ENCODE measurements at places on chromosomes 6 and 20.

GRCh38 chr6:36067374-36068011, 39.9 kb downstream of the MAPK14 start:
- no peak for DNase-seq

DNA sequence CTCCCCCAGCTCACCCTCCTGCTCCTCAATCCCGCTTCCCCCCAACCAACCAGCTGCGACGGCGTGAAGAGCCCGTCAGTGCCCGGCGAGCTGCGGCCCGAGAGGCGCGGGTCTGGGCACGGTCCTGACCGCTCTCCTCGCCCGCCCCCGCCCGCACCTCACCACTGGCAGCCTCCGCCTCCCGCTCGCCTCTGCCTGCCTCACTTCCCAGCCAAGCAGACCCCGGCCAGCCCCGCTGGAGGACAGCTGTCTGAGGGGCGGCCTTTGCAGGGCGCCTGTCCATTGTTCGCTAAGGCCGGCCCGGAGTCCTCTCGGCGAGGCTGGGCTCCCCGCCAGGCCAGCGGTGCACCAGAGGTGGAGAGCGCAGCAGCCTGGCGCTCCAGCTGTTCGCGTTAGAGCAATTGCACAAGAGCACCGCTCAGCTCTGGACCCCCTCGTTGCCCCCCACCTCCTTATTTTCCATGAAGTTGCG, 1.3 kb downstream of the SOBP start:
- DNase-seq = no peak

GRCh38 chr6:56749632-56750151, 107.0 kb upstream of the DST start:
- DNase-seq = no peak

DNA sequence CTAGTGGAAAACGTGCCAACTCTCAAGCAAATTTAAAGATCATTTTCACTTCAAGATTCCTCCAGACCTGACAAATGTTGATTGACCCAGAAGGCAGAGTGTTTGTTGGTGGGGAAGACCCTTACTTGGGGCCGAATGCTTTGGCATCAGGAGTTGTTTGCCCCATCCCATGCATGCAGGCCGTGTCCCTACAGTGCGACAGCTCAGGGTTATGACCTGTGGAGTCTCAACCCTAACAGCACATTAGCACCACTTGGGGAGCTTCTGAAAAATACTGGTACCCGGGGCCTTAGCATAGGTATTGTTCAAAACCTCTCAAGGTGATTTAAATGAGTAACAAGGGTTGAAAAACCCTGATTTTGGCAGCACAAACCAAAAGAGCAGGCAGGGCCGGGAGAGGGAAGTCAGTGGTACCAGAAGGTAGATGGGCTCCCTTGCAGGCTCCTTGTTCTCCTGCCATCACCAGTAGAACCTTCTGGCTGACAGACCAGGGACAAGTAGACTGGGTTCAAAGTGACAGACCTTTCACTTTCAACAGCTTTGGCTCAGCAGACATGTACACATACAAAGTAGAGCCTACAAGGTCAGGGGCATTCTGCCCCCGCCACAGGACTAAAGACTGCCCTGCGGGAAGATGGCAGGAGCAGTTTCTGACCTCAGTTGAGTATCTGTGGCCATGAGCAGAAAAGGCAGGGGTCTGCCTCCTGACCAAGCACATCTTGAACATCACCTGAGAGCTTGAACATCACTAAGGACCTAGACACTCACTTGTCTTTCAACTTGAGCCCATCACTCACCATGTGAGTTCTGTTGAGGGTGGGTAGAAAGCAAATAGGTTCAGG, 39.6 kb downstream of the PLCG1 start:
- DNase-seq = no peak

GRCh38 chr20:38119446-38119845, 45.6 kb downstream of the TGM2 start:
- DNase-seq = no peak

DNA sequence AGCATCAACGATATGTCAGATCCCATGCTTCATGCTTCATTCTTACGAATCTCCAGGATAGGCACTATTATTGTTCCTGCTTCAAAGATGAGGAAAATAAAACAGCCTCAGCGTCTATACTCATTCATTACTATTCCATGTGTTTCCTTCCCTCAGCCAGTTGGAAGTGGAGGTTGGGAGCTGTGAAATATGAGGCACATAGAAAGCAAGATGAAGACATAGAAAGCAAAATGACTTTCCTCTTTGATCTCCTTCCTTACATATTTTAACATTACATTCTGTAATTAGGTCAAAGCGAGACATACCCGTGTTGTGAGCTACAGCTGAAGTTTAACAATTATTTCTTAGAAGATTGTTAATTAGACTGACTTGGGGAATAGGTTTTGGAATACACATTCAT, 125.4 kb downstream of the FYN start:
- DNase-seq = no peak

GRCh38 chr20:60993433-60994044, 258.5 kb upstream of the CDH4 start:
- DNase-seq = no peak

DNA sequence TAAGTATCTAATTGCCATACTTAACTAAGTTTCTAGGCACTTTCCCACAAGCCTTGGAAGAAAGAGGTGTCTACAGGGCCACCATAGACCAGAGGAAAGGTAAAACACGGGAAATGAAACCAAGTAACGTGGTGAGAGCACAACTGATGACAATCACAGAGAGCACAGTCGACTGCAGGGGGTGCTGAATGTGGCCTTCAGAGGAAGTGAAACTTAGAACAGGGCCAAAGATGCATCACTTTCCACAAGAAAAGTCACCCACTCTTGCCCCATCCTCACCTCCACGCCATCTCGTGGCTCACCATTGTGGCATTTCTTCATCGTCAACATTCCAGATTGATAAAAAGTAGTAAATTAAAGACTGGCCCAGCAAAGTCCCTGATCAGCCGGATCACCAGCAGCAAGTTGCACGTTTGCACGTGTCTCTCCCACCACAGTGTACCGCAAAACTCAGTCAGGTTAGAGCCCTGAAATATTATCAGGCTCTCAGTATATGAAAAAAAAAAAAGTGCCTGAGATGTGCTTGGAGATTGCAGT, 31.4 kb downstream of the HIVEP2 start:
- peak; percentile 41 for DNase-seq

GRCh38 chr20:45890077-45890984, 677 bp downstream of the NEURL2 start:
- DNase-seq = peak; percentile 30

GRCh38 chr6:142444881-142445301, 143.1 kb downstream of the ADGRG6 start:
- DNase-seq = no peak

GRCh38 chr6:140459209-140459608, 1084.8 kb upstream of the CITED2 start:
- DNase-seq = no peak

GRCh38 chr6:16819752-16820151, 58.5 kb upstream of the ATXN1 start:
- DNase-seq = no peak

- DNase-seq = no peak
These were observed 96.0 kb downstream of the SOBP start for GRCh38 chr6:107585815-107586435.

GRCh38 chr6:130453230-130453629, 87.4 kb downstream of the TMEM200A start:
- DNase-seq = no peak

DNA sequence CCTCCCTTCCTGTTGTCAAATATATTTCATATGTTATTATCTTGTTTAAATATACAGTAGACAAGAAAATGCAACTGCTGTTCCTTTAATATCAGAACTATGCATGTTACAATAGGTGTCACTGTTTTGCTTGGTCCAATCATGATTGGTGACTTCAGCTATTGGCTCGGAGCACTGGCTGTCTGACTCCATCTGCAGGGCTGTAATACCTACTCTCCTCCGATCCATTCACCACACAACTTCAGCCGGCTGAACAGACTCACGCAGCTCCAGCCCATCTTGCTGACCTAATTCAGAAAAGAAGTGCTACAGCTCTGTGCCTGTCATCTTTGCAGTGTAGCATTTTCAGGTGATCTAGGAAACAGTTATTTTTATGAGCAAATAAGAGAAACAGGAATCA, at the start of gene BTBD3:
BTBD3 (plus strand) TSS at position 231 of the 400 bp plus-strand sequence. CDS start 383 bp downstream, outside the sequence.
- no peak for DNase-seq

DNA sequence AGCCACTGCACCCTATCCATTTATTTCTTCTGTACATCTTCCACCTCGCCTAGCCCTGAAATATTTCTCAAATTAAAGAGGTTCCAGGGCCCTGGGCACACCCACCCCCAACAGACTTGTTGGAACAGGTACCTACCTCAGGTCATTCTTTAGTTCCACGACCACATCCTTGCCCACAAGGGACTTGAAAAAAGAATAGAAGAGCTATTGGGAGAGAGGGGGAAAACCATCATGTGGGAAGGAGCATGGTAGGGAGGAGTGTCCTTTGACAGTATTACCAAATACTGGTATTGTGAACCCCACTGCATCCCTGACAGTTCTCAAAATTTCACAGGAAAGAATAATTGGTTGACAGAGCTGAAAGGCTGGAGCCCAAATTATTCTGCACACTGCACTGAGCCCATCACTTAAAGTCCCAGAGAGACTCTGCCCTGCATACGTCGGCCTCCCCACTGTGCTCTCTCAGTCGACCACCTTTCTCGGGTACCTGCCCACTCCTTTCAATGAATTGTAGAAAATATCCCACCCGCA, 762 bp downstream of the LSM2 start:
- no peak for DNase-seq

GRCh38 chr6:71707059-71707458, 179.3 kb upstream of the RIMS1 start:
- DNase-seq = no peak

DNA sequence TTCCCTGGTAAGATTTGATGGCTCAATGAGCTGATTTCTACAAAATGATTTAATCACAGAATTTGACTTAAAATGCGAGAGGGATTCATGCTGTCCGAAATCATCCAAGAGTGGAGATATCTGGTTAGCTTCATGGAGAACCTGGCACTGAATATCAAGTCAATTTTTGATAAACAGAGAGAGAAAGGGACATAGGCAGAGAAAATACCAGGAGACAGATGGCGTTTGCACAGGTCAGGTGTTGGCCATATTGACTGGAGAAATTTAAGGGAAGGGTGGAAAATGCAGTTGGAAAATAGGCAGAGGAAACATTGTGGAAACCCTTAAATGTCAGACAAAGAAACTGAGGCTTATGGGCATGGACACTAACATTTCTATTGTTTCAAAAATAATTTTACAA, 47.0 kb downstream of the BCAS1 start:
- no peak for DNase-seq

DNA sequence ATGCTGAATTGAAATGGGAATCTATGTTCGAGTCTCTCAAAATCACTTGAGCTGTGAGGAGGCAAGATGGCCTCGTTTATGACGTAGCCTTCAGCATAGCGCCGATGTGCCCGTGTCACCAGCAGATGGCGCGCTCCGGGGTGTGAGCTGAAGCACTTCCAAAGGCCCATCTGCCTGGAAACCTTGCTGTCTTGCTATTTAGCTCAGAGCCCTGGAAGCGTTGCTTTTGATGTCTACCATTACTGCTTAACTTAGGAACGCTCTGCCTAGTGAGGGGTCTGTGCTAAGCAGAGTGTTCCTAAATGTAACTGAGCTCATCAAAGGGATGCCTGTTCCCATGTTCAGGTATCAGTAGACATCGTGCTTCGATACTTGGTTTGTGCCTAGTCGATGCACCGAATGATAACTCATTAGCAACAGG, 67.7 kb downstream of the SYCP2L start:
- DNase-seq = peak; percentile 48

- DNase-seq = no peak
These were observed 45.3 kb downstream of the PDSS2 start for GRCh38 chr6:107413966-107414645.

- no peak for DNase-seq
These were observed 3.4 kb downstream of the NAPB start for GRCh38 chr20:23417861-23418260.

DNA sequence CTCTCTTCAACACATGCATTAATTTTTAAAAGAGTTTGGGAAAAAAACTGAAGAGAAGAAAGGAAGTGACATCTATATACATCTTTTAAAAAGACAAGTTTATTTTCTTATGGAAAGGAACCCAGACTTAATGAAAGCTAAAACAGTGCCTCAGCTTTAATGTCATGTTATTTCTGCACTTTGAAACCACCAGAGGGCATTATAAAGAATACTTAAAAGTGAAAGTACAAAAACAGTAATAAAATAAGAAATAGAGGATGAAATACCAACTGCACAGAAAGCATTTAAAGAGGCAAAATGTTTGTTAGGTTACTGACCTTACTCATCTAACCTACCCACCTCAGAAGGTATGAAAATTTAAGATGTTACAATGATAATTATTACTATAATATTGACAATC, 98.8 kb downstream of the HUS1B start:
- DNase-seq = no peak

DNA sequence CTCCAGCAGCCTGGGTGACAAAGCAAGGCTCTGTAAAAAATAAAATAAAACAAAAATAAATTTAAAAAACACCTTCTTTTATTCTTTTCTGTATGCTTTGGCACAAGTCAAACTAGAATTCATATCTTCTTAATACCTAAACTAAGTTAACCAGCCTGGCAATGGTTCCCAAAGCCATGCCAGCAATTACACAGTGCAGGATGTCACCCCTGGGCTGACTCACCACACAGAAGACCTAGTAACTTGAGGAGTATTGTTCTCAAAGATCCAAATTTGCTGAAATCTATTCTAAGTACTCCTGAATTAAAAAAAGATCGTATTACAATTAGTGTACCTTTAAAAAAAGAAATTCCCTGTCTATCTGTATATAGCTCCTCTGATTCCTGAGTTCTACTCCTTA, 162.7 kb upstream of the SGK1 start:
- DNase-seq = no peak

GRCh38 chr6:127812985-127813698, 87.7 kb downstream of the THEMIS start:
- peak; percentile 11 for DNase-seq

DNA sequence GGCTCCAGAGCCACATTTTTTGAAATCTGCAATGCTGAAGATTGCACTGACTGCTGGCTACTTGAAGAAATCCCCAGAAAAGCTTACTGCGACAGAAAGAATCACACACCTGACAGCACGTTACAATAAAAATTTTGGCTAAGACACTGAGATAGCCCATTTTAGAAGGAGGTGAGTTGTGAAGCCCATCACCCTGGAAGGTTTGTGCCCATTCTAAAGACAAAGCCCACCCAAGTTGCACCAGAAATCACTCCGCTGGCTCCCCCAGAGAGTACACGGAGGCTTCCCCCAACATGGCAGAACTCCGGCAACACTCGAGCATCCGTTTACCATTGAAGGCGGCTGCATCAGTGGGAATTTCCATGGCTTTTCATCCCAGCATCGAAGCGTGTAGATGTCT, 29.4 kb downstream of the LPA start:
- no peak for DNase-seq

DNA sequence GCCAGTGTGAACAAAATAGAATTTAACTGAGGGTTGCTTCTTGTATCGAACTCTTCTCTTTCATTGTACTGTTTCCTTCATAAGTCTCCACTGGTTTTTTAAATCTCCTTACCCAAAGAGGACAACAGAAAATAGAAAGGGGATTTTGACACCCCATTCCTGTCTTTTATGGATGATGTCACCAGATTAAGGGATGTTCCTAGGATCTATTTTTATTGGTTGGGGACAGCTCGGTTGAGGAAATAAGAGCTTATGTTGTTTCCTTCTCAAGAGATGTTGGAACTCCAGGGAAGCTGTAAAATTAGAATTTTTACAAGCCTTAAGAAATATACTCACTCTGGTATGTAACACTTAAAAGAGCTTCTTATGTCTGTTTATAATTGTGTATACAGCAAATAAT, 171.5 kb downstream of the PHF3 start:
- DNase-seq = no peak

All from stimulated activated CD8-positive, alpha-beta memory T cell treated with anti-CD3 and anti-CD28 coated beads, Interleukin-4, amount 100 ng/mL, for 24 hours (primary cell).